Activated CD4-positive, CD25-positive, alpha-beta regulatory T cell treated with anti-CD3 and anti-CD28 coated beads, Interleukin-2, amount 50 U/mL, for 24 hours (primary cell): ENCODE measurements at places on chromosomes 6 and 20.
A peak's percentile ranks its signal among the peaks of the same experiment; 100 is the strongest.

DNA sequence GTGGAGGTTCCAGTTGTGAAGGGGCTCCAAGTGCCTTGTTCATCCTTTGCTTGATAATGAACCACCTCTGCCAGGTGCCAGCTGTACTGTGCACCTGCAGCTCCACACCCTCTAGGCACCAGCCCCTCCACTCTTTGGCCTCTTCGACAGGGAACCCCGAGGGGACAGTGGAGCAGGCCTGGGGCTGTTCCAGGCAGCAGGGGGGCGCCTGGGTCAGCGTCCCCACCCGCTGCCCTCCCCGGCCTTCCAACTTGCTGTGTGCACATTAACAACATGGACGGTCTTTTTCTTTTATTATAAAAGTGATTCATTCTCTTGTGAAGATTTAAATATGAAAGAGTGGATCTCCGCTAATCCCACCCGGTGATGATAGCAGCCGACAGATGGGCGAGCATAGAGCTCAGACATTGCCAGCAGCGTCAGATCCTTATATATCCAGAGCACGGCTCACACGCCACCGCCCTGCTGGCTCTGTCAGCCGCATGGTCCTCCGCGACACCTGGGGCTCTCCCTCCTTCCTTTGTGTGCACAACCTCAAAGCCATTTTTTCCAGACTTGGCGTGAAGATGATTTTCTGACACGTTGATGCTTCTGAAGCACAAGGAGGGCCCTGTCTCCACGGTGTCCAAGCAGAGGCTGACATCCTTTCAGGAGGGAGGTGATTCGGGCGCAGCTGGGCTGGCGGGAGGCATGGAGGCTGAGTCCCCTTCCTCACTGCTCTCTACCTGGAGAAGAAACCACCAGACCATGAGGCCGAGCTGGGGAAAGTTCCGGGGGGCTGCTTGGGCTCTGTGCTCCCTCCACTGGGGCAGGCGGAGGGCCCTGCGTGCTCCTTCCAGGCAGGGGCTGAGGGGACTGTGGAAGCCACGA lies 22.2 kb upstream of the MRGBP start:
- no peak for ATAC-seq

GRCh38 chr6:43865932-43866645 lies 96.1 kb downstream of the VEGFA start:
- ATAC-seq: no peak

GRCh38 chr6:144152334-144152900 lies 2.1 kb downstream of the STX11 start:
- ATAC-seq: no peak

DNA sequence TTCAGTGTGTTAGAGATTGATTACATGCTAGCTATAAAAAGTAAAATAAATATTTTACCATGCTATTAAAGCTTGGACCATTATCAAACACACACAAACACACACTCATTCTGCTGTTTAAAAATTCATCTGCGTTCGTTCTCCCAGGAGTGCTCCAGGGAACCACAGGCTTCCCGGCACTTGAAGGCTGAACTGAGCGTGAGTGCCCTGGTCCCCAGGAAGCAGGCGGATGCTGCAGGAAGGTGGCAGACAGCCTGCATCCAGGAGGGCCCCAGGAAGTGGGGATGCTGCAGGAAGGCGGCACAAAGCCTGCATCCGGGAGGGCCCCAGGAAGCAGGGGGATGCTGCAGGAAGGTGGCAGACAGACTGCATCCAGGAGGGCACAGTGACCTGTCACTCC lies 147.2 kb upstream of the SNX9 start:
- ATAC-seq: no peak

DNA sequence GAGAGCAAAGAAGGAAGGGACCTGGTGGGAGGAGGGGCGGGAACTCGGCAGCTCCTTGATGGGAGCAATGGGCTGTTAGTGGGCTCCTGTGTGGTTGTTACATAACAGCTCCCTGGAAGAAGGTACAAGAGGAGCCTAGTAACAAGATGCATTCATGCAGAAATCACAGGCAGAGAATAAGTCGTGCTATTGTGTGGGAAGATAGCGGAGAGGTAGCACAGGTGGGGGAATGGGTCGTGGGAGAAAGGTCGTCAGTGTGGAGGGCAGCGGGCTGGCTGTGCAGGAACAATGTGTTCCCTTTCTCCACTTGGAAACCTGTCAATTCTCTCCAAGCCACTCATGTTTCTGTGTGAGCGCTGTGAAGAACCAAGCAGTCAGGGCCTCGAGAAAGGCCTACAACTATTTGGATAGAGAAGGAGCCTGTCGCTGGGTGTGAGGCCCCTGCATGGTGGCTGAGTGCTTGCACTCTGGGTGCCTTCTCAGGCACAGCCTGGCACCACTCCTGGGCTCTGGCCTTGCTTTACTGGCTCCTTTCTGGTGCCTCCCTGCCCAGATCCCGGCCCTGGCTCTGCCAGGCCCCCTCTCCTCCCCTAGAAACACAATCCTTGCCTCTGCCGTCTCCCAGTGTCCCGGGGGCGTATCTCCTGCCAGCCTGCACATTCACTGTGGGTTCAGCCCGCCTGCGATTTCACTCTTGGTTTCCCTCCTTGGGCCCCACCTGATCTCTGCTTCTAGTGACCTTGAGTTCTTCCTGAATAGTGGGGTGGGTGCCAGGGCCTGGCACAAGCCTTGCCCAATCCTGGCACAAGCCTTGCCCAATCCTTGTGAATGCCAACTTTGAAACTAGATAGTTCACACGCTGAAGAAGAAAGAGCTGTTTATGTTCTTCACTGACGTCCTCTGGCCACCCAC lies 7.4 kb upstream of the FGD2 start:
- ATAC-seq: no peak

DNA sequence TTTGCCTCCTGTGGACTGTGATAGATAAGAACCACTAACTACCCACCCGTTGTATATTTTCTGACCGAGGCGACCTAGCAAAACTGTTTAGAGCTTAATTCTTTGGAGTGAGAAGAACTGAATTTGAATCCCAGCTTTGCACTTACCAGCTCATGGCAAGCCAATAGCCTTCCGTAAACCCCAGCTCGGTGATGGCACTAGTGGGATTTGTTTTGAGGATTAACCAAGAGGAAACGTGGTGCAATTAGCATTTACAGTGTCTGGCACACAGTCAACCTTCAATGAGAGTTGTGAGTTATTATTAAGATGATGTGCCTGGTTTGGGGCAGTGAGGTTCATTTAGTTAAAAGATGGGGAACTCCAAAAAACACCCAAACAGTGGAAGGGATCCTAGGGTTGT lies 12.3 kb upstream of the DSP start:
- ATAC-seq: no peak

GRCh38 chr6:144659202-144660182 lies 374.4 kb downstream of the UTRN start:
- ATAC-seq: peak; percentile 22

- ATAC-seq: no peak
Observed at GRCh38 chr6:163651426-163651825, 236.9 kb downstream of the QKI start.

DNA sequence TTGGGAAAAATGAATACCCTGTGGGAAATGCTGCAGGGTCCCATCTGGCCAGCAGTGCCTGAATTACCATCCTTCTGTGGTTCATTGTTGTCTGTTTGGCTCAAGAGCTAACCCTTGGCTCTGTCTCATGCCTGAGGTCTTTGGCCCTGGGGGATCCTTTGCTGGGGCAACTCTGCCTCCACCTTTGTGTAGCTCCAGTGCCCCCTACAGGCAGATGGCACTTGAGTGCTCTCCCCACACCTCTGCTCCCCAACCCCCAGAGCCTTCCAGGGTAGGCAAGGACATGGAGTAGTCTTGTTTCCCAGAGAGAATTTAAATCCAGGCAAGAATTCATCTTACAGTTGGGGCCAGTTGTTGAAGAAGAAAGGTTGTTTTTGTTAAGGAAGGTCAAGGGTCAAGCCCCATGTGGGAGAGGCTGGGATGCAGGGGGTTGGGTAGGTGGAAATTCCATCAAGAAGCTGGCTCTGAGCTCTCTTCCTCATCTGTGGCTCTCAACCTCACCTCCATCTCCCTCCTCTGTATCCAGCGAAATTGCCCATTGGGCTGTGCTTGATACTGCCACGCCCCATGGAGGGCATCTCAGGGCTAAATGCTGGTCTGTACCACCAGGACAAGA lies 44.2 kb downstream of the ZNF831 start:
- ATAC-seq: peak; percentile 98

- no peak for ATAC-seq
Observed at GRCh38 chr6:49576618-49577017, 26.1 kb downstream of the C6orf141 start.

- no peak for ATAC-seq
Observed at GRCh38 chr6:164692772-164693510, 616.5 kb downstream of the C6orf118 start.

- no peak for ATAC-seq
Observed at GRCh38 chr6:13101409-13101808, 226.9 kb downstream of the TBC1D7 start.

DNA sequence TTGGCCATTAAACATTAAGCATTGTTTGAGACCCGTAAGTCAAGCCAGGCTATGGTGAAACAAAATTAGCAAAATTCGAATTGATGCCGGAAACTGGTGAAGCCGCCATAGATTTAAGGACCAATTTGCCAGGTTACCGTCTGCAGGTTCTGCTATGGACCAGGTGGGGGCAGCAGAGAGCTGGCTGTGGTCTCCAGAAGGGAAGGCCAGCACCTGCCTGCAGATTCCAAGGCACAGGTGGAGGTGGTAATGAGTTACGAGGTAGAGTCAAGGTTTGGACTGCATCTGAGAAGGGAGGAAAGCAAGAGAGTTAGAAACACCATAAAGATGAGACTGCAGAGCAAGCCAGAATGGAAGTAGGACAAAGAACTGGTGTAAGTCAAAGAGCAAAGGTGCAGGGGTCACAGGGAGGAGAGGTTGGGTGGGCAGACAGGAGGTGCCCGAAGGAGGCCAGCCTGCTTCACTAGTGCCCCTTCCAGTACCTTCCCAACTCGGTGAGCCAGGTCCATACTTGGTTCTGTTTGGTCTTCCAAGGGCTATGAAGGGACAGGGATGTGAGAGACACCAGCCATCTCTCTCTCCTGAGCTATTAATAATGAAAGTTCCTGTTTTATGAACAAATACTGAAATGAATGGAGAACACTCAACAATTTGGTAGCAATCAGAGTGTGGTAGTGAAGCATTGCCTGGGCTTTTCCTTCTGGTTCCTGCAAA lies 131.6 kb upstream of the ESR1 start:
- ATAC-seq: no peak

DNA sequence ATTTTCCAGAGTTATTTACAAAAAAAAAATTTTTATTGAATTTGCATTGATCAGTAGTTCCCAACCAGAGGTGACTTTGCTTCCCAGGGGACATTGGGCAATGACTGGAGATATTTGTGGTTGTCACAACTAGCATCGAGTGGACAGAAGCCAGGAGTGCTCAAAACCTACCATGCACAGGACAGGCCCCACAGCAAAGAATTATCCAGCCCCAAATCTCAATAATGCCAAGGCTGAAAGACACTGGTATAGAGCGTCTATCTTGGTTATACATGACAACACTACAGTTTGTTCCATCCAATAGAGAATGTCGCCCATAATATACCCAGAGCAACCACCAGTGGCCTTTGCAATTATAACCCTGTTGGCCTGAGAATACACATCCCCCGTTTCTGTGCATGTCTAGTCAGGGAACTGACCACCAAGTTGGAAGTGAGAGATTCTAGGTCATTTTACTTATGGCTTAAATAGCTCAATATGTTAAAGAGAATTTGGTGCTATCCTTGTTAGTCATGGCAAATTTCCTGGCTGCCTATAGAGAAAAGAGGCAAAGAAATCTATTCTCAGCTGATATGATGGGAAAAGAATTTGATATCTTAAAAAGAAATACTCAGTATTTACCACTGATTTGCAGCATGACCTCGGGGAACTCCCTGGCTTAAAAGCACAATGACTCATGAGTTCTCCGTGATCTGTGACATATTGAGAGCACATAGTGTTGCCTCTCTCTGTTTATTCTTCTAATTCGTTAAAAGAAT lies 76.0 kb upstream of the ADTRP start:
- ATAC-seq: peak; percentile 86

- no peak for ATAC-seq
Observed at GRCh38 chr6:136771306-136771705, 21.0 kb downstream of the MAP3K5 start.

GRCh38 chr6:36727505-36728021 lies 29.9 kb downstream of the RAB44 start:
- no peak for ATAC-seq

GRCh38 chr6:90484903-90485302 lies 102.0 kb downstream of the MAP3K7 start:
- ATAC-seq: no peak

GRCh38 chr6:100372326-100373091 lies 92.2 kb downstream of the SIM1 start:
- ATAC-seq: no peak

- ATAC-seq: no peak
Observed at GRCh38 chr20:39282619-39283092, 320.5 kb downstream of the DHX35 start.

DNA sequence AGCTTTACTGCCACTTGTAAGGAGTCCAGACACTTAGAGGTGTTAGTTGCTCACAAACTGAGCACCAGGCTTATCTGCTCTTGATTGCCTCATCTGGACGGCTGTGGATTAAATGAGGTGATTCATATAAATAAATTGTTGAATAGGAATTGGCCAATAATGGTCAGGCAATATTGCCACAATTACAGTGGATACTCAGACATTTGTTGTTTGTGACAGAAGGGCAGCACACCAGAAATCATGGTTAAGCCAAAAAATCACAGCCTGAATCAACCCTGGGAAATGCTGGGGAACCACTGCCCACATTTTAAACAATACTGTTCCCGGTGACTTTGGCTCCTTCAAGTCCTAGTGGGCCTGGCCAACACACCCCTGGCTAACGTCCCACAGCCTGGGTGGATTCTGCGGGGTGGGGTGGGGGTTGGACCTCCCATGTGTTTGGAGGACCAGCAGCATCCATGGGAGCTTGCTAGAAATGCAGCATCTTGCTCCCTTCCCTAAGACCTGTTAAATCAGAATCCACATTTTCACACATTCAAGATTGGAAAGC lies 29.5 kb upstream of the SPDEF start:
- ATAC-seq: no peak
